ENCODE measurements at places on chromosomes 4 and X. TPM values are rescaled to one million over a fixed set of nuclear protein-coding genes. Genes with fewer than 3 reads are reported as not detected.

Gene GPR143
- total RNA-seq = not detected

Gene F8A3
- total RNA-seq = 5.1 TPM

Gene SYNPO2
- 0.31 TPM for total RNA-seq

Gene NDUFC1
- 28.5 TPM for total RNA-seq

Gene NOX1
- total RNA-seq = not detected

Gene SYP
- 8.7 TPM for total RNA-seq

Gene NALF2
- total RNA-seq = 0.31 TPM

Gene SLC49A3
- total RNA-seq = 0.29 TPM

Gene MAP9
- 9.9 TPM for total RNA-seq

Gene SMR3B
- not detected for total RNA-seq

Gene GLOD5
- total RNA-seq = not detected

Gene RAPGEF2
- total RNA-seq = 13.6 TPM

Data from activated T-cell treated with anti-CD3 and anti-CD28 coated beads, Interleukin-2, amount 50 U/mL, for 72 hours (primary cell).